Tibial artery (tissue), 4 donors: ENCODE measurements at places on chromosomes 6 and 20.

DNA sequence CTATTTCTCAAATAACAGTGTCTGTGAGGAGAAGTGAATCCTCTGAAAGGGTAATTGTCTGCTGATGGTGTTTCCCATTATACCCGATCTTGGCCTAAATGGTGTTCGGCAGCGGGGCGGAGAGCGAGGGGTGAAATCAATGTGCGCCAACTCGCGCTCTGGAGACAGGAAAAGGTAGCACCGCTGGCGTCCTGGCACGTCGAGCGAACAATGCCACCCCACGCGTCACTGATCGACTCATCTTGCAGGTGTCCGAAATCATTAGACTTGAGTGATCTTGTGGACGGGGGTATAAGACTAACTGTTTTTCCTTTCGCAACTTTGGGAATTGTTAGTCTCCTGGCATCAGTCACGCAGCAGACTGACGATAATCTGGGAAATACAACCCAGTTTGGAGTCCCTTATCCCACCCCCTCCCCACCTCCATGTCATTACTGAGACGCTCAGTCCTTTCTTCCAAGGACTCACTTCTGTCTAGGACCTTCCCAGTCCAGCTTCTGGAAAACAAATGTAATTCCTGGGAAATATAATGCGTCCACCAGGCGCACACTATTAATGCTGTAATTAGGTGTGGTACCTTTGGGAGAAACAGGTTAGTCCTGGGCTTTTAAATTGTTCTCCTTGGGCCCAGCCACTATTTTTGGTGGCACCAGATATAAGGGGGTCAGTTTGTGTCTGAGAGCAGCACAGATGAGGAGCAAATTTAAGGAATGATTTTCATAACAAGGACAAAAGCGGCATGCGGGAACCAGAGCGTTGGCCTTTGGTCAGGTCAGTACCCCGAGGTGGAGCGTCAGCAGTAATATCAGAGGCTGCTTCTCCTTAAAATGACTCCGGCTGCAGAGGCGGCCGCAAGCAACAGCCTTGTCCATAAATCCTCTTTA, 2.3 kb downstream of the LINC00237 start:
- DNase-seq = no peak

- DNase-seq = no peak
These were observed 146.2 kb downstream of the VEGFA start for GRCh38 chr6:43915986-43916923.

DNA sequence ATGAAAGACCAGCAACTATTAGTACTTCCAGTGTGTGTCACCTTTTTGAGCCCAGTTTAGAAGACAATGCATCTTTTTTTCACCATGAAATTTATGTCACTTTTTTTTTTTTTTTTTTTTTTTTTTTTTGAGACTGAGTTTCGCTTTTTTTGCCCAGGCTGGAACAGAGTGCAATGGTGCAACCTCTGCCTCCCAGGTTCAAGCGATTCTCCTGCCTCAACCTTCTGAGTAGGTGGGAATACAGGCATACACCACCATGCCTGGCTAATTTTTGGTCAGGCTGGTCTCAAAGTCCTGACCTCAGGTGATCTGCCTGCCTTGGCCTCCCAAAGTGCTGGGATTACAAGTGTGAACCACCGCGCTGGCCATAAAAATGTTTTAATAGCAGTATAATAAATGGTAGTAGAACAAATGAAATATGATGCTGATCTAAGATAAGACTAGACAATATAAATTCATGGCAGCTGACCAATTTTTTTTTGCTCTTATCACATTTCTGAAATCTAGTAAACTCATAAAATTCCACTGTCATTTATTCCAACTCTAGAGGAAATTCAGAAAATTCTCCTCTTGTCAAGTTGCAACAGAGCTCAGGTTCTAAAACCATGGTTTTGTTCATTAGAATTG, 21.3 kb downstream of the NHSL1 start:
- DNase-seq = no peak

- no peak for DNase-seq
These were observed 79.0 kb upstream of the ZNF217 start for GRCh38 chr20:53672484-53673129.

DNA sequence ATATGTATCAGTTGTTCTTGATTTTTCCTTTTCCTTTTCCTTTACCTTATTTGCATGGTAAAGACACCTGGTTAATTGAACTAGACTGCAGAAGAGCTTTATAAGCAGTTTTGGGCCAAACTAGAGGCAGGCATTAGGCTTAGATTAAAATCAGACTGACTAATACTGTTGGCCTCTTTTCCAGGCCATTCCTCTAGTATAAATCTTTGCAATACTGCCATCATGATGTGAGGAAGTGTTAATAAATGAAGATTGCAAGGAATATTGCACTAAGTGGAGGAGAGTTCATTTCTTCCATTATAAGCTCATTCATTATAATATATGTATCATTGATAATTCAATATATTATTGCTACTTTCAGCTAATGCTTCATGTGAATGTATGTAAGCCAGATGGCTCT, 163.8 kb downstream of the MMUT start:
- DNase-seq = no peak

GRCh38 chr6:16286151-16286522, 47.8 kb downstream of the GMPR start:
- peak; percentile 67 for DNase-seq

DNA sequence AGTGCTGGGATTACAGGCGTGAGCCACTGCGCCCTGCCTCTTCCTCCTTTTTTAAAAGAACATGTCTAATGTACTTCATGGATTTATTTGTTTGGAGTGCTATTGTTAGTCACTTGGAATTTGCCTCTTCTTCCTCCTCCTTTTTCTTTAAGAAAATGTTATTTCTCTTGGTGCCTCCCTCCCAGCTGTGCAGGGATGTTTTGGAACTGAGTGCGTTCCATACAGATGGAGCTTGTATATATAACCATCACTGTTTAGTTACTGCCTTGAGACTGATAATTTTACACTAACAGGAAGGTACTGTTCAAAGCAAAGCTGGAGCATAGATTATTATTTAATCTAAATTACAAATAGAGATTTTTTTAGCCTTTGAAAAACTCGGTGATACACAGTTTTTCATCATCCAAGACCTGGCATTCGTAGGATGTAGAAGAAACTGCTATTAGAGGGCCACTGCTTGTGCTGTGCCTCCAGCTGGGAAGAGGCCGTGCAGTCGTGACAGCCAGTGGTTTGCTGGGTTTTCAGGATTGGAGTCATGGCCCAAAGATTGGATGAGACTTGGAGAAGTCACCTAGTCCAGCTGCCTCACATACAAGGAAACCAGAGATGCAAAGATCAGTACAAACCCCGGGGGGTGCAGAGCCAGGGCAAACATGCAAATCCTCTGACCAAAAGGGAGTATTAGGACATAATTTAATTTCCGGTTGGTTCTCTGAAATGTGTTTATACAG, 123.1 kb downstream of the PLEKHG1 start:
- no peak for DNase-seq

DNA sequence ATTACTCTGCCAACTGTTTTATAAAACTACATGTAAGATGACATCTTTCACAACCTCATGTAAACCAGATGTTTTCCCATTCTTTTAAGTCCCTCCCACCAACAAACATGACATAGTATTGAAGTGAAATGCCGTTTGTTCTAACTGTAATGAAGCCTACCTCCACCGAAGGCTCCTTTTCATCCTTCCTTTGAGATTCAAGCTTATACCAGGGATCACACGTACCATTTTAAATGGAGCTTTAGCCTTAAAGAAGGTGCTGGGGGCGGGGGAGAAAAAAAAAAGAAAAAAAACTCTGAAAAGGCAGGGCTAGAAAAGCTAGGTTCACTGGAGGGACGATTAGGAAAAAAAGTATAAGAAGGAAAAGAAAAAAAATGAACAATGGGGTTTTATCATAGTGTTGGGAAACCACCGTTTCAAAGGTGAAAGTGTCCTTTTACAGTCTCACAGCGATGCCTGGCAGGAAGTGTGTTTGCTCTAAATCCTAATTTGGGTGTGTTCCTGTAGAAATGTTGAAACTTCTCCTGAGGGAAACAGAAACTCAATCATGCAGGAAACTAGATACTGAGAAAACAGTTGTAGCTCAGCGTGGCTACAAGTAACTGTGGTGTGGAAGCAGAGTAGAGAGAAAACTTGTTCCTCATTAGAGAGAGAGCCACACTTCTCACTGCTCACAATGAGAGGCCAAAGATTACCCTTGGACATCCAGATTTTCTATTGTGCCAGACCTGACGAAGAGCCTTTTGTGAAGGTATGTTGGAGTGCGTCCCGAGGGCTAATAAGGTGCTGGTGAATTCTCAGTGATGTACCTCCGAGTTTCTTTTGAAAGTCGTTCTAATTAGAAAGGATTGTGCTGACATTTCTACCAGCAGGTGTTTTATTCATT, 37.6 kb upstream of the HINT3 start:
- no peak for DNase-seq

DNA sequence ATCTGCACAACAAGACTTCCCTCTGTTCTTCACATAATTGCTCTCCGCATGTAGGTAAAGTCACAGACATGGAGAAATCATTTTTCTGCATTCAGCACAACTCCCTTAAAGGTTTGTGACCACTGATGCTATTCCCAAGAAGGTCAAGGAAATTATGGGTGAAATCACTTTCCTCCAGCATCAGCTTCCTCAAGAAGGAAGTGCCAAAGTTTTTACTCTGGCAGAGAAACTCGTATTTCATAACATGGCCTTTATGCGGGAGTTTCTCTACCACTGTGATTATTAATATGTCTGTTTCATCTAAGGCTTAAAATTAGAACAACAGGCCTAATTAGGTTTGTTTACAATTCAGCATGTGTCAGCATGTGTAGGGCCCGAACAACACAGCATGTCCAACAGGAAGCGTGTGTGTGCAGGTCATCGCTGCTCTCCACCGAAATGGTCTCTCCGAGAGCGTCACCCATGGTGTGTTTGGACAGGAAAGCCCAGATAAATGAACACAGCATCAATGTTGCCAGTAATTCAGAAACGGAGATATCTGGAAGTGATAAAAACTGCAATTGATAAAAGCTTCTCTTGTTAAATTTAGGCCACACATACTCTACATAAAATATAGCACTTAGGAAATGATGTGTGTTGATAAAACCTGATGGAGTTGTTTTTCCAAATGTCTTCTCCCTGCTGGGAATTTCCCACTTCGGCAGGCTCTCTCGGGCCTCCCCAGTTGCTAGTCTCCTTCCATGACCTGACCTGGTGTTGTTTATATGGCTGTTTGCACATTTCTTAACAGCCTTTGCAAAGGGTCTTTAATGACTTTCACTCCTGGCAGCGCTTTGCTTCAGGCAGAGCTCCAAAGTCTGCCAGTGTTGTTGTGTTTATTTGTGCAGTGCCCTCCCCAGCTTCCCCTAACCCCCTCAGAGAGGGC, 265.1 kb upstream of the CEP162 start:
- no peak for DNase-seq

DNA sequence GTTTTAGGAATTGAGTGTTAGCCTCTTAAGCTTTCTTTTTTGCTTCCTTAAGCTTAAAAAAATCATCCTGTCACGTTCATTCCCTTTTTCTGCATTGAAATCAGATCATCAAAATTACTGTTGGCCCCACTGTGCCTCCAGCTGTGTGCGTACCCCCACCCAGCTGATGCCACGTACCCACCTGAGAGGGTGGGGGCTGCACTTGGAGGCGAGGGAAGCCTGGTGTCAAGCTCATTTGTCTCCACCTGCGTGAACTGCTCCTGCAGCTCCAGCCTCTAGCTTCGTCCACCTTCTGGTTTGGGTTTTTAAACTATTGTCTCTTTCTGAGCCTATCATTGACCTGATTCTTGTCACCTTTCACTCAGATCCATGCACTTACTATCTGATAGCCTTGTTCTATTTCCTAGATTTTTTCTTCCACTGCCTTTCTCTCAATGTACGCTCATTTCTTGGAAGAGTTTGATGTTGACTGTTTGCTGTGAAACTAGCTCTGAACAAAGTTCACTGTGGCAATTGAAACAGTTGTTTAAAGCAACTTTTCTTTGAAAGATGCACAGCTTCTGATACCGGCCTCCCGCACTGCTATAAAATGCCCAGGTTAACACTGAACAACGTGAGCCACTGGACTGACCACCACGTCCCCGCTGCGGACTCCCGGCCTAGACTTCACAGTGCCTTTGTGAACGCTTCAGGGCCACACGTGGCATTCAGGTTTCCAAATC, 30.0 kb upstream of the IRF4 start:
- no peak for DNase-seq

GRCh38 chr6:37531026-37531425, 31.3 kb upstream of the CCDC167 start:
- no peak for DNase-seq

DNA sequence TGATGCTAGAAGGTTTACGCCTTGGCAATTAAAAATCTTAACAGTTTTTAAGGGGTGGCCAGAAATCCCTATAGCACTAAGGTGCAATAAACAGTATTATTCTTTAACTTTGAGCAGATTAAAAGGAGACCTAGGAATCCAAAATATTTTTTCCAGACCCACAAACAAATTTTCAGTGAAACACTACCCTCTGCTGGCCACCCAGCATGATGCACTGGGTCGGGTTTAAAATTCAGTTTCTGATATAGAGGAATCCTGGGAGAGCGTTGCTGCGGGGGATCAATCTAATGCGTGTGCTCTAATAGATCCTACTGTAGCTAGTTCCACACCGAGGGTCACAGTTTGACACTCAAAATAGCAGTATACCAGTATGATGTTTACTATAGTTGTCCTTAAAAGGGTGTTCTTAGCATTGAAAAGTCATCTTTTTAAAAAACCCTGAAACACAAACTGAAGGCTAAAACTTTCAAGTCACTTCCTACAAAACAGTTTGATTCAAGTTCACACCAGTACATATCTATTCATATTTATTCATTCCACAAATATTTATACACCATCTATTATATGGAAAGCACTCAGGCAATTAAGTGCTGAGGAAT, 10.2 kb downstream of the UBE3D start:
- peak; percentile 28 for DNase-seq

GRCh38 chr20:51495921-51496545, 46.5 kb downstream of the NFATC2 start:
- no peak for DNase-seq

- no peak for DNase-seq
These were observed 83.2 kb upstream of the EYA4 start for GRCh38 chr6:133157995-133158394.

- DNase-seq = no peak
These were observed 417 bp downstream of the NFATC2 start for GRCh38 chr20:51542033-51542570.

- DNase-seq = no peak
These were observed 199.1 kb downstream of the CENPW start for GRCh38 chr6:126539022-126539421.

DNA sequence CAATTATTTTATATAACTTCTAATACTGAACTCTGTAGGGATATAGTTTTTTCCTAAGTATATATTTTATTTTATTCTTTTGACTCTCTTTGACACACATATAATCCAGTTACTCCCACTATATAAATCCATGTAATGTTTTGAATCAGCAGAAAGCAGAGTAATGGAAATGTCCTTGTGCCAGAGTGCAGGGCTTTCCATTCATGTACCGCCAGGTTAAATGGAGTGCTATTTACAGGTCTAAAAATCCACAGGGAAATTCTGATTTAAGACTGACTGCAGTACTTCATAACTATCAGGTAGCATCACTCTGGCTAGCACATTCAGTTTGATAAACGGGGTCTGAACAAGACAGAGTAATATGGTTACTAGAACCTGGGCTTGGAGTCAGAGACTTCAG, 626.8 kb downstream of the COL12A1 start:
- no peak for DNase-seq
